Activated CD4-positive, alpha-beta memory T cell treated with anti-CD3 and anti-CD28 coated beads for 36 hours (primary cell): ENCODE measurements at places on chromosomes 2 and 18. TPM values are rescaled to one million over a fixed set of nuclear protein-coding genes. Genes with fewer than 3 reads are reported as not detected.
A peak's percentile ranks its signal among the peaks of the same experiment; 100 is the strongest.

GRCh38 chr2:7430869-7431641 is 513.8 kb downstream of the RNF144A start:
- peaks cover 26% of the 10 kb centered on the region for H3K36me3 ChIP-seq
- peaks cover 59% of the 10 kb centered on the region for H3K4me1 ChIP-seq
- peaks cover 11% of the 10 kb centered on the region for H3K27me3 ChIP-seq
- H3K27ac ChIP-seq, result peak overlapping the region; percentile 88
- peak; percentile 78 for DNase-seq

GRCh38 chr2:6077585-6077984 is 385.4 kb downstream of the SOX11 start:
- no peak for DNase-seq
- no peaks in the 10 kb centered on the region for H3K36me3 ChIP-seq
- no peak overlapping the region for H3K4me3 ChIP-seq
- no peaks in the 10 kb centered on the region for H3K4me1 ChIP-seq
- H3K27ac ChIP-seq, result no peak overlapping the region

CHRND gene
- total RNA-seq, result not detected

GRCh38 chr2:235043762-235044500 is 92.1 kb downstream of the SH3BP4 start:
- H3K4me3 ChIP-seq, result no peak overlapping the region
- H3K27ac ChIP-seq, result no peak overlapping the region
- peaks cover 17% of the 10 kb centered on the region for H3K4me1 ChIP-seq
- no peaks in the 10 kb centered on the region for H3K36me3 ChIP-seq

CD207 gene
- not detected for total RNA-seq

ANO7 gene
- total RNA-seq, result 1.4 TPM

B3GNT7 gene
- not detected for total RNA-seq

- H3K36me3 ChIP-seq, result no peaks in the 10 kb centered on the region
- no peak overlapping the region for H3K27ac ChIP-seq
- H3K4me3 ChIP-seq, result no peak overlapping the region
- peak; percentile 29 for DNase-seq
Measured at GRCh38 chr2:64478502-64479230, 24.7 kb downstream of the LGALSL start.

ROCK2 gene
- total RNA-seq, result 16.6 TPM

- peak overlapping the region; percentile 69 for H3K4me3 ChIP-seq
- no peak for DNase-seq
- H3K4me1 ChIP-seq, result peaks cover 23% of the 10 kb centered on the region
- H3K27ac ChIP-seq, result no peak overlapping the region
Measured at GRCh38 chr2:241038374-241039180, 40.2 kb downstream of the SNED1 start.

ANTXR1 gene
- not detected for total RNA-seq

SOX11 gene
- not detected for total RNA-seq

RPRM gene
- total RNA-seq, result not detected

DNA sequence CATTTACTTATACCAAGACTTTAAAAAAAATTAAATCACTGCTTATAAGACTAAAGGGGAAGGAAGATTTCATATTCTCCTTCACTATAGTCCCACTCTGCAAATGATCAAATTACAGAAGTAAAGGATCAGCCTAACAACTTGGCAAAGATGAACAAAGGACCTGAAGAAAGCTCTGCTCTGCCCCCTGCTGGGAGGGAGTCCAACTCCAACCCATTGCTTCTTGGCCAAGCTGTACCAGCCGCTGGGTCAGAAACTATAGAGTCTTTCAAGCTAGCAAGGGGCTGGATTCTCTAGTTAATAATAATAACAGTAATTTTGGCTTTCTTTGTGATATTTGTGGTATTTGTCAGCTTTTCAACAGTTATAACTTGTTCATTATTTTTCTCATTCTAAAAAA is 927.0 kb upstream of the CRIM1 start:
- no peaks in the 10 kb centered on the region for H3K36me3 ChIP-seq
- H3K27ac ChIP-seq, result no peak overlapping the region
- DNase-seq, result peak; percentile 31
- no peaks in the 10 kb centered on the region for H3K27me3 ChIP-seq

ERFE gene
- total RNA-seq, result not detected

- H3K27ac ChIP-seq, result no peak overlapping the region
- no peak overlapping the region for H3K4me3 ChIP-seq
- H3K27me3 ChIP-seq, result no peaks in the 10 kb centered on the region
Measured at GRCh38 chr2:45869165-45869501, 217.7 kb downstream of the PRKCE start.

DNA sequence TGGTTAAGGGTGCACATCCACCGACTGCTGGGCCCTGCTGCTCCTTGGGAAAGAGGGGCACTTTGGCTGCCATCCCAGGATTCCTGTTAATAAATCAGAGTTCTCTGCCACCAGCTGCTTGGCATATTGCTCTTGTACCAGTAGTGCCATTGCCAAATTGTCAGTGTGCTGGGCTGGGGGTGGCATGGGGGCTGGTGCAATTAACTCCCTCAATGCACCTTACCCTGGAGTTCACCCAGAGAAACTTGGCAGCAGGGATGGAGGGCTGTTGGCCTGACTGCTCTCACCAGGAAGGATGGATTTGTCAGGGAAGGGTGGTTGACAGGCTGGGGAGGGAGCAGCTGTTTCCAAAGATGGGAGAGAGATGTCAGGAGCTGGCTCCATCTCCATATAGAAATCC is 94.6 kb upstream of the SKOR2 start:
- H3K4me3 ChIP-seq, result no peak overlapping the region
- no peaks in the 10 kb centered on the region for H3K36me3 ChIP-seq
- DNase-seq, result no peak
- no peak overlapping the region for H3K27ac ChIP-seq
- H3K4me1 ChIP-seq, result no peaks in the 10 kb centered on the region

STPG4 gene
- not detected for total RNA-seq

DNA sequence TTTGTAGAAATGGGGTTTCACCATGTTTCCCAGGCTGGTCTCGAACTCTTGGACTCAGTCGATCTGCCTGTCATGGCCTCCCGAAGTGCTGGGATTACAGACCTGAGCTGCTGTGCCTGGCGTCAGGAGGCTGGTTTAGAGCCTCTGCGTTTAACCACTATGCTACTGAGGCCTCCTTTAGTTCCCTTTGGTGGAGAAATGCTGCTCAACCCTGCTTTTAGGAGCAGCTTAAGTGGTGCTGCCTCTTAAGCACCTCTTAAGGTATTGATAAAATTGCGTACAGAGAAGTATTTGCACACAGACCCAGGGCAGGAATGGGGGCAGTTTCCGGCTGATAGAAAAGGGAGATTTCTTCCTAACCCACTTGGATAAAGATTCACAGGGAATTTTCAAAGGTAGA is 8.0 kb downstream of the CD8A start:
- no peak overlapping the region for H3K4me3 ChIP-seq
- peaks cover 4% of the 10 kb centered on the region for H3K27me3 ChIP-seq
- DNase-seq, result no peak
- no peak overlapping the region for H3K27ac ChIP-seq

GRCh38 chr2:172967036-172967982 is 108.3 kb upstream of the MAP3K20 start:
- H3K27ac ChIP-seq, result no peak overlapping the region
- H3K4me3 ChIP-seq, result no peak overlapping the region
- H3K27me3 ChIP-seq, result peaks cover 2% of the 10 kb centered on the region
- no peak for DNase-seq

STARD6 gene
- not detected for total RNA-seq

DNA sequence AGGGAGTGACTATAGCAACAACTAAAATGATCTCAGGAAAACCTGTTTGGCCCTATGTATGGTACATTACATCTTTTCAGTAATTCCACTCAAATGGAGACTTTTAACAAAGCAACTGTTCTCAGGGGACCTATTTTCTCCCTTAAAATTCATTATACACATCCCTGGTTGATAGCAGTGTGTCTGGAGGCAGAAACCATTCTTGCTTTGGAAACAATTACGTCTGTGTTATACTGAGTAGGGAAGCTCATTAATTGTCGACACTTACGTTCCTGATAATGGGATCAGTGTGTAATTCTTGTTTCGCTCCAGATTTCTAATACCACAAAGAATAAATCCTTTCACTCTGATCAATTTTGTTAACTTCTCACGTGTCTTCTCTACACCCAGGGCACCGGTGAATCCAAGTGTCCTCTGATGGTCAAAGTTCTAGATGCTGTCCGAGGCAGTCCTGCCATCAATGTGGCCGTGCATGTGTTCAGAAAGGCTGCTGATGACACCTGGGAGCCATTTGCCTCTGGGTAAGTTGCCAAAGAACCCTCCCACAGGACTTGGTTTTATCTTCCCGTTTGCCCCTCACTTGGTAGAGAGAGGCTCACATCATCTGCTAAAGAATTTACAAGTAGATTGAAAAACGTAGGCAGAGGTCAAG is 955 bp downstream of the TTR start:
- no peak overlapping the region for H3K4me3 ChIP-seq
- no peak overlapping the region for H3K27ac ChIP-seq
- DNase-seq, result no peak
- no peaks in the 10 kb centered on the region for H3K4me1 ChIP-seq
- peaks cover 13% of the 10 kb centered on the region for H3K27me3 ChIP-seq

DNA sequence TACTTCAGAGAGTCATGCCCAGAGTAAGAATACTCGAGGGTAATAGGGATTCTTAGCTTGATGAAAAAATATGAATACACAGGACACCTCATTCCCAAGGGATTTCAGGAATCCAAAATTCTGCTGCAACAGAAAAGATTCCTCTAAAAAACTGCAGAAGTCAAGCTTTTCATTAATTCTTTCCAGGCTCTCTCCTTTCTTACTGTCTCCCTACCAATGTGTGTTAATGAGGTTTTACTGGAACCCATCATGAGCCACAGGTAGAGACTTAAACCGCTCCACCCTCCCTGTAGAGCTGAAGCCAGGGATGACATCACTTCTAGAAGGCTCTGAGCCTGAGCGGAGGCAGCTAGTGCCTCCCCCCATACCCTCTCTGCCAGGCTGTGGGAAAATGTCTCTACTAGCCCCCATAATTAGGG is 3.4 kb downstream of the SDC1 start:
- DNase-seq, result no peak
- peaks cover 32% of the 10 kb centered on the region for H3K27me3 ChIP-seq
- H3K36me3 ChIP-seq, result no peaks in the 10 kb centered on the region
- peaks cover 6% of the 10 kb centered on the region for H3K4me1 ChIP-seq
- H3K4me3 ChIP-seq, result no peak overlapping the region
- no peak overlapping the region for H3K27ac ChIP-seq

DNA sequence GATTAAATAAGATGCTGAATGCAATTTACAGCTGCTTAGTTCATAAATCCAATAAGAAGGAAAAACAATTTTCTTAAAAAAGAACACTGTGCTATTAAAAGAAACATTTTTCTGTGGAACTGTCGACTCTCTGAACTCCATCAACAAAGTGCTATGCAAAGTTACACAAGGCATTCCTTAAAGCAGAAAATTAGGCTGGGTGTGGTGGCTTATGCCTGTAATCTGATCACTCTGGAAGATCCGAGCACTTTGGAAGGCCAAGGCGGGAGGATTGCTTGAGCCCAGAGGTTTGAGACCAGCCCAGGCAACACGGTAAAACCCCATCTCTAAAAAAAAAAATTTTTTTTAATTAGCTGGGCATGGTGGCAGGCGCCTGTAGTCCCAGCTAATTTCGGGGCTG is 13.0 kb downstream of the MCM6 start:
- H3K4me1 ChIP-seq, result peaks cover 20% of the 10 kb centered on the region
- H3K27ac ChIP-seq, result no peak overlapping the region
- no peak for DNase-seq
- no peak overlapping the region for H3K4me3 ChIP-seq
- H3K36me3 ChIP-seq, result peaks cover 74% of the 10 kb centered on the region

IKZF2 gene
- total RNA-seq, result 9.1 TPM

DNA sequence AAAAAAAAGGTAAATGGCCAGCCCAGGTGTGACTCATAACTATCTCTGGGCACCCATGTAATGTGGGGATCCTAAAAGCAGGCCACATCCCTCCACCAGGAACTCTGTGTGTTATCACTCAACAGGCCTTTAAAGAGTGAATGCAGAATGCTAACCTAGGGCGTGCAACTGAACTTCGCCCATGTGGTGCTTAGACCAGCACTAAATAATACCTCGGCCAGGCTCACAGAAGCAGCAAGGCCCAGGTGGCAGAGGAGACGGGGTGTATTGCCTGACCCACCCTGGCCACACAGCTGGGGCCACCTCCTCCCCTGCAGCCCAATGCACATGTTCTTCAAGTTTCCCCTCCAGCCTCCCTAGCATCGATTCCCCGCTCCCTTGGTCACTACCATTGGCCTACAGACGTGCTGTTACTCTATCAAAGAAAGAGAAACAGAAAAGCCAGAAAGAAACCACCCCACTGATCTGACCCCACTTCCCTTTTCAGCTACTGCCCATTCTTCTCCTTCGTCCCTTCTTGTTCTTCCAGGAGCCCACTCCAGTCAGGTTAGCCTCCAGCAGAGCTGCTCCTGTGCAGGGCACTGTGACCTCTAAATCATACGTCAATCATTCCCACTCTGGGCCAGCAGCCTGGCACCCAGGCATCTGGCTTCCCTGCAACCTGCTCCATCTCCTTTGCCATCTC is 22.0 kb downstream of the FAM178B start:
- no peak overlapping the region for H3K4me3 ChIP-seq
- H3K4me1 ChIP-seq, result peaks cover 66% of the 10 kb centered on the region
- no peaks in the 10 kb centered on the region for H3K36me3 ChIP-seq

DNA sequence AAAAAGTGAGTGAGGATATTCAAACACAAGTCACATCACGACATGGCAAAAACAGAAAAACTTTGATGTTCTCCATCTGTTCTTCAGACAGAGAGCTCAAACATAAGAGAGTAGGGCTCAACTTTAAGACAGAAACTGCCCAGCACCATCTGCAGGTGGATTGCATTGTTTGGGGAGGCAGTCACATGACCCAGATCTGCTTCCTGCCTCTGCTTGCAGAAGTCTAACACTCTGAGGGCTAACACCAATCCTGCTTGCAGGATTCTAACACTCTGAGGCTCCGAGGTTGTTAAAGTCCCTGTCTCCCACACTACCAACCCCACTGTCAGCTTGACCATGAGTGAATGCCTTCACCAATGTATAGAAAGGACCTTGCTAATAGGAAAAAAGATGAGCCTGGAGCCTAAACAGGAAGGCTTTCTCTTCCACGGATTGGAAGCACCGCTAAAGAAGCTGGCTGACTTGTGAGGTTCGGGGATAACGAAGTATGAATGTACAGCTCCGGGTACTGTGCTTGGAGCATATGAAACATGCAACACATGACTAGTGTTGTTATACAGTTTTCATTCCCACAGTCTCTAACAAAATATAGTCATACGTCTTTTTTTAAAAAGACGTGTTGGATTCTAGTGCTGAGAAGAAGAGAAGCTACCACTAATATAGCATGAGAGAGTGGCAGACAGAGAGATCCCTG is 176.6 kb upstream of the CREB1 start:
- H3K4me3 ChIP-seq, result no peak overlapping the region
- H3K36me3 ChIP-seq, result no peaks in the 10 kb centered on the region
- H3K27me3 ChIP-seq, result no peaks in the 10 kb centered on the region
- H3K4me1 ChIP-seq, result peaks cover 8% of the 10 kb centered on the region
- peak; percentile 55 for DNase-seq

PLEK gene
- total RNA-seq, result 6.9 TPM

- H3K36me3 ChIP-seq, result no peaks in the 10 kb centered on the region
- H3K4me1 ChIP-seq, result no peaks in the 10 kb centered on the region
- H3K27ac ChIP-seq, result no peak overlapping the region
- no peaks in the 10 kb centered on the region for H3K27me3 ChIP-seq
Measured at GRCh38 chr2:21837168-21837960, 713.6 kb downstream of the TDRD15 start.

TBR1 gene
- total RNA-seq, result not detected

- no peak for DNase-seq
- no peaks in the 10 kb centered on the region for H3K4me1 ChIP-seq
- no peak overlapping the region for H3K4me3 ChIP-seq
- H3K27me3 ChIP-seq, result no peaks in the 10 kb centered on the region
Measured at GRCh38 chr2:159811232-159811631, 13.2 kb upstream of the CD302 start.
